ENCODE measurements at places on chromosomes 6 and 20.
A peak's percentile ranks its signal among the peaks of the same experiment; 100 is the strongest.

DNA sequence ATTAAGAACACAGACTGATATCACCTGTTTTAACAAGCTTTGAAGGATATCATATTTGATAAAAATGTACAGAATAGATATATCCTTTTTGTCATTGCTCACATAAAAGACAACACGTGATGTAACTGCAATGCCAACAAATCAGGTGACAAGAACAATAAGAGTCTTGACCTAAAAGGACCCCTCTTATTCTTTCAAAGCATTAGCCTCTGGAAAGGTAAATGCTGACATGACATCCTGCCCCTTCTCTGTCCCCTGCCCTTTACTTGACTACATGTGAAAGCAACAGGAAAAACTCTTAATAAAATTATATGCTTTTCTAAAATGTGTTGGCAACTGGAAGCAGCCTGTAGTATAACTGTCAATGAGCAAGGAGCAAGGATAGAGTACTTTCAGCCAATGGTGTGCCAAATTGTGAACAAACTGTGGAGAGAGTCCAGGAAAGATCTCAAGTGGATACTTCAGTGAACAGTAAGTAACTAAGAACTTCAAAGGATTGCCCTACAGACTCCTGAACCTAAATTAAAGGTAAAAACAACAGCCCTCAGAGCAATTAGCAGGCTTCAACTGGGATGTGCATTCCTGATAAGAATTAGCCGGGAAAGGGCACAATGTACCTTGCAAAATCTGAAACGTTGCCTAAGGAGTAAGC lies 16.3 kb downstream of the PTPRK start:
- no peak for DNase-seq

GRCh38 chr6:111591901-111592461 lies 13.7 kb downstream of the TRAF3IP2 start:
- DNase-seq = no peak

DNA sequence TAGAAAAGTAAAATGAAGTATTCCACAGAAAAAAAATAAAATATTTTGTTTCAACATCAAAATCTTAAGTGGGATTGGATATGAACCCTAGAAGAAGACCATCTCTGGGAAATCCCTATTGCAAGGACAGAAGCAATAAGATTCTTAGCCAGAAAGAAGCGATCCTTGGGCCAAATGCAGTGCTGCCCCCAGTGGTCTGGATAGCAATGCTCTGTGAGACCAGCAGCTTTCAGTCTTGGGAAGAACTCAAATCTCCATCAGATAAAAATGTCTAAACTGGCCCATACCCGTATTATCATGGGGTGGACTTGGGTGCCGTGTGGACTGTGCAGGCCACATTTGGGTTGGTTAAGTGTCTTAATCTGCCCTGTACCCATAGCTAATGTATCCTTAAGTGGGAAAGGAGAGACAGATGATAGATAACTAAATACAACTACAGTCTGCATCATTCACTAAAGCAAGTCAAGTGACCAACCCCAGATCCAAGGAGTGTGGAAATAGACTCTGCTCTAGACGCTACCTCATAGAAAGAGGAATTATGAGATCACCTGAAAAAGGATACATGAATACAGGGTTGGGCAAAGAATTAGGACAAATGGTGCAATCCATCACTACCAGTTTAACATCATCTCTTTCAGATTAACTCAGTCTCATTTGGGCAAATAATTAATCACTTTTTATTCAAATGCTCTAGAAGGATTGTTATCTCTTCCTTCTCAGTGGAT lies 38.9 kb upstream of the SNAP25 start:
- no peak for DNase-seq

GRCh38 chr6:52284131-52284459 lies 447 bp downstream of the MCM3 start:
- DNase-seq = no peak

DNA sequence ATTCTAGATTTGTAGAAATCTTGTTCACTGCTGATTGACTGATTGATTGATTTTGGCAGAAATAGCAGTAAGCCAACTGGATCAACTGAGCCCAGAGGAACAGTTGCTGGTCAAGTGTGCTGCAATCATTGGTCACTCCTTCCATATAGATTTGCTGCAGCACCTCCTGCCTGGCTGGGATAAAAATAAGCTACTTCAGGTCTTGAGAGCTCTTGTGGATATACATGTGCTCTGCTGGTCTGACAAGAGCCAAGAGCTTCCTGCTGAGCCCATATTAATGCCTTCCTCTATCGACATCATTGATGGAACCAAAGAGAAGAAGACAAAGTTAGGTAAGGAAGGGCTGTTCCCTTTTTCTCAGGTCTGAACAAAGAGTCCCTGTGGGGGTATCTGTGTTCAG lies 31.2 kb downstream of the TREML1 start:
- no peak for DNase-seq

GRCh38 chr6:105591053-105591452 lies 188.2 kb upstream of the PREP start:
- DNase-seq = no peak

DNA sequence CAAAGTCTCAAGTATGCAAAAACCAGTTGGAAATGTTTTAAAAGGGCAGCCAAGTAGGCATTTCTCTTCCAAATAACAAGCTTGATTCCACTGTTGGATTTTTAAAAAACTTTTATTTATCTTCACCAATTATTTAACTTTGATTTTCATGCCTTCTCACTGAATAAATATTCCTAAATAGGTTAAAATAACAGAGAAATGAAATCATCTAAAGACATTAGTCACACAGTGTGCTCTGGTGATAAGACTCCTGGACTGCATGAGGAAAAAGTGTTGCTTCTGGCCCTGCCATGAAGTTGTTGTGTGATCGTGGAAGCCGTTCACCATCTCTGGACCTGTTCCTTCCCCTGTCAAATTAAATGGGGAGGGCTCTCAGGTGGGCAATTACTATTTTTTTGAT lies 33.8 kb upstream of the IGF2R start:
- DNase-seq = no peak

DNA sequence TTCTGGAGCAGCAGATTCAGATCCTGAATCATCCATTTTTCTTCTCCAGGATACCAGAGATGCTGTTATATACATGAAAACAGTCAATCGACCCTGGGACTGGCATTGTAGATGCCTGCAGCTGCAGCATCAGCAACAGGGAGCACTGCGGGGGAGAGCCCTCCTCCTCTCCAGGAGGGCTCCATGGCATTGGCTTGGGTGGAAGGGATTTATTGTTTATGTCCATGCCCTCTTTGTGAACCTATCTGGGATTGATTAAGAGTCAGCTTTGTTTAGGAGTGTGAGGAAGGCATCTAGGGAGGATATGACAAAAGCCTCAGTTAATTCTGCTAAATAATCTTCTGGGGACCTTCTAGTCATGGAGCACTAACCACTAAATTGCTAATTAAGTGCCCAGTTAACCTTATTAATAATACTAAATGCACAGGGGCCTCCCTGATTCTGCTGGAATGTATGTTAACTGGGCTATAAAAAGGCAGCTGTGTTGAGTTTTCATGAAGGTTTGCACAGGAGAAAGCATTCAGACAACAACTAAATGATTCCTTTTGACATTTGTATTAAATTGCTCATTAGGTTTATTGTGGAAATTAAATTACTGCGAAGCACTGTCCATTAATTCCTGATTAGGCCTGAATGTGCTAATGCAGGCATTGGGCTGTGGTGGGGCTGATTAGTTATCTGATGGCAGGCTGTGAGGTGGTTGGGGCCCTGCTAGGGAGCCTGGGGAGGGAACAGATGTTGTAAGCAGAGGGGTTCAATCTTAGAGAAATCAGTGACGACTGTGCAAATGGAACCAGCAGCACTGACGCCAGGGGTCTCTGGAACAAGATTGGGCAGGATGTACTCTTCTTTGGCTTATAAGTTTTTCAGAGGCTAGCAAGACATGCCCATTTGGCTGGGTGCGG lies 57.6 kb downstream of the IMPG1 start:
- no peak for DNase-seq

- DNase-seq = no peak
These were observed 164.1 kb downstream of the TAF4 start for GRCh38 chr20:61901392-61902220.

GRCh38 chr6:45538641-45539547 lies 161.2 kb upstream of the SUPT3H start:
- DNase-seq = peak; percentile 65

- no peak for DNase-seq
These were observed 108.3 kb downstream of the TNFAIP3 start for GRCh38 chr6:137975188-137975940.

- DNase-seq = no peak
These were observed 602.6 kb downstream of the EPM2A start for GRCh38 chr6:145132709-145133108.

DNA sequence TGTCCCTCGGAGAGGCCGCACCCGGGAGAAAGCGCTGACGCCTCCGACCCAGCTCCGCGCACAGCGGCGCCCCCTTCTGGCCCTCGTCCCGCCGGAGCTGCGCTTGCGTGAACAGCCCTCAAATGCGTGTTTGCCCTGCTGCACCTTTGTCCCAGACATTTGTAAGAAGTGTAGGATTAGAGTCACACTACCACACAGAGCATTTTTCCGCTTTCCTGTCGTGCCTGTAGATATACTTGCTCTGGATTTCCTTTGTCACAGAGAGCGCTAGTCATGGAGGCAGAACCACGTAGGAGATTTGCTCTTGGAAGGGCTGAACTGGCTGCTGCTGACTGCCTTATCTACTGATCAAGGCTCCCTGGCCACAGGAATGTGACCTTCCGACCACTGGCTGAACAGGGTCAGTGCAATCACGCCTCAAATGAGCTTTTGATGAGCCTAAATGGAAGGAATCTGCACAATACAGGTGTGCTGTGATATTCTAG lies 62.3 kb downstream of the PAX1 start:
- no peak for DNase-seq

DNA sequence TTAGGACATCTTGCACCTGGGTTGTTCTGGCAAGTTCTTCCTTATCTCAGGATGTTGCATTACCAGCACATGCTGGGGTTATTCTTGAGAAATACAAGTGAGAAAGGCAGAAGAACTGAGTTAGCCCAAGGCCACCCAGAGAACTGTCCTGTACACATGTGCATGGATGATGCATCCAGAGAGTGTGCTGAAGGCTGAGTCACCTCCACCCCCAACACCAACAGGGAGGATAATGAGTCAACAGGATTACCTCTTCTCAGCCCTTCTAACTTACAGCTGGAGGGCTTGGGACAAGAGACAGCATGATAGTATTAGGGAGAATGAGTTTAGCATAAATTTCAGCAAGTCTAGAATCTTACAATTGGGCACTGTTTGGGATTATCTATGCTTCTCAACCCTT lies 8.5 kb downstream of the SCGN start:
- DNase-seq = no peak

GRCh38 chr20:2798095-2798805 lies 2.2 kb downstream of the CPXM1 start:
- DNase-seq = no peak

DNA sequence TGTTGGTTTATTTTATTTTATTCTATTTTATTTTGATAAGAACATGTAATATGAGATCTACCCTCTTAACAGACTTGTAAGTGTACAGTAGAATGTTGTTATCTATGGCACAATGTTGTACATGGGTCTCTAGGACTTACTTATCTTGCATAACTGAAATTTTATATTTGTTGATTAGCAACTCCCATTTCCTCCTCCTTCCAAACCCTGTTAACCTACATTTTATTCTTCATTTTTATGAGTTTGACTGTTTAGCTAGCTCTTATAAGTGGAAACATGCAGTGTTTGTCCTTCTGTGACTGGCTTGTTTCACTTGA lies 37.9 kb upstream of the BCAS1 start:
- no peak for DNase-seq

GRCh38 chr20:36929290-36929689 lies 22.2 kb downstream of the SAMHD1 start:
- DNase-seq = peak; percentile 33

- DNase-seq = no peak
These were observed 864 bp upstream of the PKIG start for GRCh38 chr20:44581515-44581914.

- DNase-seq = no peak
These were observed 67.6 kb upstream of the BTBD3 start for GRCh38 chr20:11849976-11850670.

DNA sequence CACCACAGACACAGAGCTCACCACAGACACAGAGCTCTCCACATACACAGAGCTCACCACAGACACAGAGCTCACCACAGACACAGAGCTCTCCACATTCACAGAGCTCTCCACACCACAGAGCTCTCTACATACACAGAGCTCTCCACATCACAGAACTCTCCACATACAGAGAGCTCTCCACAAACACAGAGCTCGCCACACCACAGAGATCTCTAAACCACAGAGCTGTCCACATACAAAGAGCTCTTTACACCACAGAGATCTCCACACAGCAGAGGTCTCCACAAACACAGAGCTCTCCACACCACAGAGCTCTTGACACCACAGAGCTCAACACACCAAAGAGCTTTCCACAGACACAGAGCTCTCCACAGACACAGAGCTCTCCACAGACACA lies 55.8 kb downstream of the ERMARD start:
- no peak for DNase-seq

DNA sequence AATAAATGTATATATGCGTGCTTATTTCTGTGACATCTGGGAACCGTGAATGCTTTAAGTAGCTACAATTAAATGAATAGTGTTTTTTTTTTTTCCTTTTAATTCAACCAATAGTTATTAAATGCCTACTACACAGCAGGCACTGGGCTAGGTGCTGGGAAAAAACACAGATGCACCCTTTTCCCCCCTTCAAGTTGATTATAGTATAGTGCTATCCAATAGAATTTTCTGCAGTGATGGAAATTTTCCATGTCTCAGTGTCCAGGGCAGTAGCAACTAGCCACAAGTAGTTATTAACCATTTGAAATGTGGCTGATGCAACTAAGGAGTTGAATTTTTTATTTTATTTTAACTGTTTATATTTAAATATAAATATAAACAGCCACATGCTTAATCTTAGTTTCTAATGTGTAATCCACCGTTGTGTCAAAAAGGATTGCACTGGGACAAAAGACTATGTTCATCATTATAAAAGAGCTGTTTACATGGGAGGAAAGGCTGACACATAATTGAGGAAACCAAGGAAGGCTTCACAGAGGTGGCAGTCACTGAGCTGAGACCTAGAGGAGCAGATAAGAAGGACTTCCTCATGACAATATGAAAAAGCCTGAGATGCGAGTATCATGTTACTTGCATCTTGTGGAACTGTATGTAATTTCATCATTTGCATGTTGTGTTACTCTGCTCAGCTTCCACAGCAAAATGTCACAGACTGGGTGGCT lies 261.2 kb upstream of the PLCB4 start:
- DNase-seq = no peak

- DNase-seq = no peak
These were observed 7.6 kb upstream of the BTN3A3 start for GRCh38 chr6:26432627-26433201.

- peak; percentile 67 for DNase-seq
These were observed 81.5 kb downstream of the CEBPB start for GRCh38 chr20:50272030-50272723.

- no peak for DNase-seq
These were observed 8.4 kb upstream of the BMP7 start for GRCh38 chr20:57274846-57275245.

- no peak for DNase-seq
These were observed 228.4 kb upstream of the JAG1 start for GRCh38 chr20:10902174-10902573.

- DNase-seq = no peak
These were observed 147.8 kb upstream of the EPHA7 start for GRCh38 chr6:93567164-93567563.

- peak; percentile 57 for DNase-seq
These were observed 24.6 kb downstream of the RIPOR2 start for GRCh38 chr6:24910961-24911725.

Measured in tibial artery (tissue), 4 donors.